Activated CD4-positive, alpha-beta T cell treated with anti-CD3 and anti-CD28 coated beads, Interleukin-2, amount 10 ng/mL, durations not matched to agents 7 days and 5 days (primary cell): ENCODE measurements at places on chromosomes 3 and 15. TPM values are rescaled to one million over a fixed set of nuclear protein-coding genes. Genes with fewer than 3 reads are reported as not detected.

GRCh38 chr3:21062831-21063294 lies 688.1 kb downstream of the ZNF385D start:
- no peak for DNase-seq

ADPRH gene
- total RNA-seq: 1.8 TPM

GOLGA6L7 gene
- total RNA-seq: not detected

- DNase-seq: no peak
Observed at GRCh38 chr3:141442446-141442845, 44.4 kb upstream of the RASA2 start.

DNA sequence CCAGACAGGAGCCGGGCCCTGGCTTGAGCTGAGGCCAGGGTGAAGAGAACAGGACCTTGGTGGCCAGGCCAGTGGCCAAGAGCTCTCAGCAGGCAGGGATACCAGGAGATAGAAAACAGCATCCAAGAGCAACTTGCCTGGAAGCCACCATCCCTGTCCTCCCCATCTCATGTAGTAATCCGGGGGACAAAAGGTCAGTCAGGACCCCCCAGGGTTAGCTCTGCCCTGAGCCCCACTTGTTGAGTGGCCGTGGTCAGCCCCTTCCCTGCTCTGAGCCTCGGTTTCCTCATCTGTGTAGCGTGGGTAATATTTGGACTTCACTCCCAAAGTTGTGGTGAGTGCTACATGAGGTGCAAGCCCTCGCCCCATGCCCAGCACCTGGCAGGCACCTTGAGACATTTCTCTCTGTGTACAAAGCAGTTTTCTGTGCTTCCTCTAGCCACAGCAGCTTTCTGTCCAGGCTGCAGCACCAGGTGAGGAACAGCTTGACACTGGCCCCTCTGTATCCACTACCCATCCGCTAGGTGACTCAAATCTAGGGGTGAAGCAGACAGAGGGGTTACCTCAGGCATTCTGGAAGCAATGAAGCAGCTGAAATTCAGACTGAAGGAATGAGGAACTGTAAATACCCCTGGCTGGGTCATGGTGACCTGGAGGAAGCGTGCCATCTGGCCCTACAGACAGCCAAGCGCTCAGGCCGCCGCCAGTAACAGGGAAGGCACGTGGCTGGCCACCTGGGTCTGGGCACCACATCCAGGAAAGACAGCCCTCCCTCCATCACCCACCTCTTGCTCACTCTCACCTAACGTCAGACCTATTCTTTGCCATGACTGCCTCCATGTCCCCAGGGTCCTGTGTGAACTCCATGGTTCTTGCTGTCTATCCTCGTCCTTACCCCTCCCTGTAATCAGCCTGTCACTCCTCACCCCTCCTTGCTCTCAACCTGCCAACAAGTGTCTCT lies 6.7 kb downstream of the CISH start:
- no peak for DNase-seq

DNA sequence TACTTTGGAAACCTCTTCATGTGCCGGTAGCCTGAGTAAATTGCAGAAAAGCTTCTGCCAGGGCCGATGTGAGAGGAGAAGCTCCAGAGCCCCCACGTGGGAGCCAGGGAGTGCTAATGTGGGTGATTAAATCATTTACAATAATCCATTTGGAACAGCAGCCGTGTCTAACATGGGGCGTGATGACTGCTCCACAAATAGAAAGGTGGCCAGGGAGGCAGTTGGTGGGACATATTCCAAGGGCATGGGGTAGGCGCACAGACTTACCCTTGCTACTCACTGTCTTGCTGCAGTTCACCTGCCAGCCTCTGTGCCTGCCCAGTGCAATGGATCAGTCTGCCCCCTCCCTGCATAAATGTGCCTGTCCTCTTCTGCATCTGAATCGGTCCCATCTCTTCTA lies 39.3 kb upstream of the INSYN1 start:
- DNase-seq: no peak
